ENCODE measurements at places on chromosomes 3 and 15.

GRCh38 chr15:93070132-93070531 lies 18.9 kb downstream of the RGMA start:
- no peak for ATAC-seq

DNA sequence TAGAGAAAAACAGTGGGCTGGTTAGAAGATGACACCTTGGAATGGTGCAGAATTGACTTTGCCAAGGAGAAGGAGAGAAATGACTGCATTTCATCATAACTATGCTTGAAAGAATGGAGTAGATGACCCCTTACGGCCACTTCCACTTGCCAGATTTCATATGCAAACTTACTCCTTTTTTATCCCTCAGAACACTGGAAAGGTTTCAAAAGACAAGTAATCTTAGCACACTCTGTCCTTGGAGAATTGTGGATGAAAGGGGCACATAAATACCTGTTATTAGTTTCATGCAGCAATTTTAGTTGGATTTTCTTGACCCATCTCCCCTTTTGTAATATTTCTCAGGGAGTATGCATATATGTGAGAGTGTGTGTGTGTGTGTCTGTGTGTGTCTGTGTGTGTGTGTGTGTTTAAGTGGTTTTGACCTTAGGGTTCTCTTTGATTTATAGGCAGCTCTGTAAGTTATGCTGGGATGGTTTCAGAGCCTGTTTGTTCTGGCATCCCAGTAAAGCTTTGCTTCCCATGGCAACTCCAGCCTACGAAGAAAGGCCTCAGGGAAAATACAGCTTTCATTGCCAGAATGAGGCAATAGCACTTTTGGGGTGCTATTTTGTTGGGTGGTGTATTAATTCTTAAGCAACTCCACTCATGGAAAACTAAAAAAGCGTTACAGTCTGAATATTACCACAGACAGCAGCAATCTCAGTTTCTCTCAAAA lies 122.2 kb upstream of the TP63 start:
- no peak for ATAC-seq

GRCh38 chr15:74790080-74790916 lies 8.4 kb downstream of the CSK start:
- ATAC-seq: peak; percentile 25

DNA sequence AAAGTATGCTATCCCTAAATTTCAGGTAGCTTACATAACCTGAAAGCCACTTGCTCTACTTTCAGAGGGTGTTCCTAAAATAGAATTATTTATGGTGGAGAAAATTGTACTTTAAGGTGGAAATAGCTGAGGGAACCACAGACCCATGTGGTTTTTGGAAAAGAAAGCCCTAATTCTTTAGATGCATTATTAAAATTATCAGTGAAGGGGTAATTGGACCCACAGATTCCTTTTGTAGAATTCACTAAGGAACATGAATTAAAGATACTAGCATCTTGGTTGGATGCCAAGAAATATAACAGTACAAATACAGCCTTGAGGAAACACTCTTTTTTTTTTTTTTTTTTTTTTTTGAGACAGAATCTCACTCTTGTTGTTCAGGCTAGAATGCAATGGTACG lies 37.8 kb downstream of the DPPA2 start:
- no peak for ATAC-seq

DNA sequence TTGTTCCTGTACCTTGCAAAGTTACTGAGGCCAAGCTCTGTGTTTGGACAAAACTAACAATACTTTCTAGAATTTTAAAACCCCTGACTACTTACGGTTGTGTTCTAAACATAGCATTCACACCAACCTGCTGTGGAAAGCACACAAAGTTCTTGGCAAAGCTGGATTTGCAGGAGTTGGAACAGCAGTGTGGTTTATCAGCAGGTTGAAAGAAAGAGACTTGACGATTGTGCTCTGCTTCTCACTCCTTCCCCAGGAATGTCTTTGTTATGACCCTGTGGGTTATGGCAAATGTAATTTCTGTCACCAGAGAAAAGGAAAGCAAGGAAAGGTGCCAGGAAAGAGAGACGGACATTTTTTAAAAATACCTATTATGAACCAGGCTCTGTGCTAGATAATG lies 165.5 kb upstream of the TGFBR2 start:
- no peak for ATAC-seq

- ATAC-seq: no peak
These were observed 13.2 kb downstream of the PLA2G4D start for GRCh38 chr15:42080919-42081830.

GRCh38 chr3:135516143-135516542 lies 449.4 kb upstream of the PPP2R3A start:
- ATAC-seq: no peak

GRCh38 chr3:159378396-159379194 lies 576.7 kb downstream of the MFSD1 start:
- no peak for ATAC-seq

GRCh38 chr3:34008836-34009809 lies 210.7 kb downstream of the PDCD6IP start:
- ATAC-seq: no peak

DNA sequence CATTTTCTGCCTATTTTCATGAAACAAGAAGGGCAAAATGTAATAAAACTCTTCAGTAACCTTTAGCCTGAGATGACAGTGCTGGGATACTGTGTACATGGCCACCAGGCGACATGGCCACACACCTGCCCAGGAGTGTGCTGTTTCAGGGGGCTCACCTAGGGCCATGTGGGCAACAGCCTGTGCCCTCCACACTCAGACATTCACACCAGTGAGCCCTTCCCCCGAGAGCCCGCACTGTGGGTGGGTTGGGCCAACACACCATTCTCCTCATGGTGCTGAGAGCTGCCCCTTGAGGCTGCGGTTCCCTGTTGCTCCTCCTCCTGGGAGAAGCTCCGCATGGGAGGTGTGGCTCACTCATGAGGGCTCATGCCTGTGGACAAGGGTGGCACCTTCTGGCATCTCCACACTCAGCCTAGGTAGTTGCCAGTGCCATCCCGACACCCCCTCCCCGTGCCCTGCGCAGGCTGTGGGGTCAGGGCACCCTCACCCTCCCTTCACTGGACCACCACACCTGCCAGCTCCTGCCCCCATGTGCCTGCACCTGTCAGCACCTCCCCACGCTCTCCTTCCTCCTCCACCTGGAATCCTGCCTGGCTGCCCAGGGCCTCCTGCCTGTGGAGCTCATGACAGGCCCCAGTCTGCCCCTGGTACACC lies 19.7 kb downstream of the OCA2 start:
- no peak for ATAC-seq

DNA sequence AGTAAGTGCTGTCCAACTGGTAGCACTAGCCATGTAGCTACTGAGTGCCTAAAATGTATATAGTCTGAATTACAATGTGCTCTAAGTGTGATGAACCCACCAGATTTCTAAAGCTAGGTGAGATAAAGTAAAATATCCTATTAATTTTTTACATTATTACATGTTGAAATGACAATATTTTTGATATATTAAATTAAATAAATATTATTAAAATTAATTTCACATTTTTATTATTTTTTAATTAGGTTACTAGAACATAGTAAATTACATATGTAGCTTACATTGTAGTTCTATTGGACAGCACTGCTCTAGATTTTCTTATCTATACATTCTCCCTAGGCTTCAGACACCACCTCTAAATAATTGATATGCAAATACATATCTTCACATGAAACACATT lies 9.2 kb upstream of the OR5K1 start:
- no peak for ATAC-seq

GRCh38 chr3:102078854-102079808 lies 229.8 kb downstream of the NFKBIZ start:
- ATAC-seq: no peak

DNA sequence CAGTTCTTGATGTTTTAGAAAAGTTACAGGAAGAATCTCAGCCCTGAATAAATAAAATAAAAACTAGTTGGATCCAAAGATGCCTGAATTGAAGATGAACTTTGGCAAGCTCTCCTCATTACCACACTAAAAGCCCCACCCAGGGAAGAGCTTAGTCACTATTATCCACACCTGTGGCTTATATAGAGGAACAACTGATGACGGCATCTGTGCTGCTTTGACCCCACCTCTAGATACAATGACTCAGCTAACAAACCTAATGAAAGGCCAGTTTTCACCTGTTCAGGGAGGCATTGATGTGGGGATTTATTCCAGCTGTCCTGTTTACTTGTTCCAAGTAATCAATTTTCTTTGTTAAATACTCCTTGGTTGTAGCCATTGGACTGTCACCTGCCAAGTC lies 604.7 kb upstream of the EPHA6 start:
- ATAC-seq: no peak

- no peak for ATAC-seq
These were observed 887.5 kb downstream of the DIPK2A start for GRCh38 chr3:144859161-144859560.

- ATAC-seq: peak; percentile 87
These were observed 42.7 kb downstream of the THBS1 start for GRCh38 chr15:39623529-39623931.

DNA sequence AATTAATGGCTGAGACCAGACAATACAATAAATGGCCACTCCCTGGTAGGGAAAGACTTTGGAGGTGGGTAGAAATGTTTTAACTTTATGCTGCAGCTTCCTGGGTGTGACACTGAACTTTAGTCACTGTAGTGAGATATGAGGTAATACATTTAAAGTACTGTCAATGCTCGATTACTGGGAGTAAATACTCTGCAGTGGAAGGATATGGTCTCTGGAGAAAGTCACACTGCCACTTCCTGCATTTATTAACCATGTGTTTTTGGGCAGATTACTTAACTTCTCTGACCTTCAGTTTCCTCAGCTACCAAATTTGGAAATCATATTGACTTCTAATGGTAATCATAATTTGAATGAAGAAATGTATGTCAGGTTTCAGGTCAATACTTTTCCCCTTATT lies 317.1 kb upstream of the TGFBR2 start:
- no peak for ATAC-seq

DNA sequence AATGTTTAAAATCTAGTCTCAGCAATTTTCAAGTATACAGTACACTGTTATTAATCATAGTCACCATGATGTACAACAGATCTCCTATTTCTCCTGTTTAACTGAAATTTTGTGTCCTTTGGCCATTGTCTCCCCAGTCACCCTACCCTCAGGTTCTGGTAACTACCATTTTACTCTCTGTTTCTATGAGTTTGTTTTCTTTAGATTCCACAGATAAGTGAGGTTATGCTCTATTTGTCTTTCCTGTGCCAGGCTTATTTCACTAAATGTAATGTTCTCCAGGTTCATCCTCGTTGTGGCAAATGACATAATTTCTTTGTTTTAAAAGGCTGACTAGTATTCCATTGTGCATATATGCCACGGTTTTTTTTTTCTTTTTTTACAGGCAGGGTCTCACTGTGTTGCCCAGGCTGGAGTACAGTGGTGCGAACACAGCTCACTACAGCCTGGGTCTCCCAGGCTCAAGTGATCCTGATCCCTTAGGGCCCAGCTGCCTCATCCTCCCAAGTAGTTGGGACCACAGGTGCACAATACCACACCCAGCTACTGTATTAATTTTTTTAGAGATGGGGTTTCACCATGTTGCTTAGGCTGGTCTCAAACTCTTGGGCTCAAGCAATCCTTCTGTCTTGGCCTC lies 50.0 kb downstream of the RAB7A start:
- no peak for ATAC-seq

DNA sequence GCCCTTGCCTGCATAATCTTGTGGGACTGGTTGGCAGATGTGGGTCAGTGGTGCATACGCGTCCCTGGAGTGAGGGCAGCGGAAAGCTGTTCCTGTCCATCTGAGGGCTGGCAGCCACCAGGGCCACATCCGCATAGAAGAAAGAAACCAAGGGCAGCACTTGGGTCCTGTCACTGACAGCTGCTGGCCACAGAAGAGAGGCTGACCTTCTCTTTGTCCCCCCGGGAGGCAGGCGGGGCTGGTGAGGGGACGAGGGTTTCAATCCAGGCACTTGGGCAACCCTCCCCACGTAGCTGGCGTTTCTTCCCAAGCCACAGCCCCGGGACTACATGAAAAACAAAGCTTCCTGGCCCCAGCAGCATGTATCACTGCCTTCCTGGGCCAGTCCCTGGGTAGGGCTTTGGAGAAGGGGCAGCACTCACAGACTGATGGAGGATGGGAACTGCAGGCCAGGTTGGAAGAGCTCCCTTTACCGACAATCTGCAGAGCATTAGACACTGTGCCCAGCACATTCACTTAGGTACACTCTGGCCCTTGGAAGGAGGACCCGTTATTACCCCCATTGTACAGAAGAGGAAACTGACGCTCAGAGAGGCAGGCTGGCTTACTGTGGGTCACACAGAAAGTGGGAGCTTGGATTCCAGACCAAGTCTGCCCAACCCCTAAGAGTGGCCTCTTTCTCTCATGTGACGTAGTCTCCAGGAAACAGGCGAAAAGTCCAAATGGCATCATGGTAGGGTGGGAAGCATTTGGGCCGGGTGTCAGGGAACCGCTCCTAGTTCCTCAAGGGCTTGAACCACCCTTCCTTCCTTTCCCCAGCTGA lies 78.8 kb upstream of the SLC6A6 start:
- ATAC-seq: no peak

DNA sequence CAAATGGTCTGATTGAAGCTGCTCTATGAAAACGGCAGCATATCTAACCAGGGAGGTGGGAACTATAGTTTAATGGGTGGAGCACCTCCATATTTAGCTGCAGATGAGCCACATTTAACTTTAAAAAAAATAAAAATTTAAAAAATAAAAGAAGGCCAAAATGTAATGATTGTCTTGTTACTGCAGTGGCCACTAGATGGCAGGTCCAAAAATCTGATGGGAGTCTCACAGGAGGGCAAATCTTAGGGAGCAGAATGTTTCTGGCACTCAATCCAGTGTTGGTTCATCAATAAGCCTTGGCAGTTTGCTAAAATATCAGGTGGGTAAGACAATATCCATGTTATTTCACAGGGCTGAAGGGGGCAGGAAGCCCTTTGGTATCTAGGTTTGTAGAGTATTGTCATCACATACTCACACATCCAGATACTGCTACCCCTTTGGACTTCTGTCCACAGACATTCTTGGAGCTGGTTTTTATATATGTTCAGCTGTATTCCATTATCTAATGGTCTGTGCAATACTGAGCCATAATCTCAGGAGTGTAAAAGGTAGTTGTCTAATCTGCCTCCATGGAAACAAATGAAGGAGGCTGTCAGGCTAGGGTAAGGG lies 233.3 kb downstream of the TIGIT start:
- ATAC-seq: no peak

- ATAC-seq: no peak
These were observed 184.5 kb upstream of the DNAJC19 start for GRCh38 chr3:181174022-181174421.

DNA sequence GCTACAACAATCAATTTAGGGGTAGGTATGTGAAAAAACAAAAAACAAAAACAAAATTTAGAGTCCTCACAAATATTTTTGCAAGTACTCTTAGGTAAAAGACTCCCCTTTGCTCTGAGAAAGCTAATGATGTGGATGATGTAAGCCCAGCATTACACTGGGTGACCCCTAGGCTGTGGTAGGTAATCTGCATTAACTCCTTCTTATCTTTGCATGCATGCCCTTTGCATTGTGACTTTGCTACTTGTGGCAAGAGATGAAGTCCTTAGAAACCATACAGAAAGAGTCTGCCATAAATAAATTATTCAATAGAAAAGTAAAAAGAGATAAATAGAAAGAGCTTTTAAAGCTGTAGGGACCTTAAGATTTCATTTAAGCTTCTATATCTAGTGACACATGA lies 159.7 kb upstream of the MBNL1 start:
- ATAC-seq: no peak
